GM12878 (cell line): ENCODE measurements at places on chromosomes 12 and 14. TPM values are rescaled to one million over a fixed set of nuclear protein-coding genes. Genes with fewer than 3 reads are reported as not detected.

DNA sequence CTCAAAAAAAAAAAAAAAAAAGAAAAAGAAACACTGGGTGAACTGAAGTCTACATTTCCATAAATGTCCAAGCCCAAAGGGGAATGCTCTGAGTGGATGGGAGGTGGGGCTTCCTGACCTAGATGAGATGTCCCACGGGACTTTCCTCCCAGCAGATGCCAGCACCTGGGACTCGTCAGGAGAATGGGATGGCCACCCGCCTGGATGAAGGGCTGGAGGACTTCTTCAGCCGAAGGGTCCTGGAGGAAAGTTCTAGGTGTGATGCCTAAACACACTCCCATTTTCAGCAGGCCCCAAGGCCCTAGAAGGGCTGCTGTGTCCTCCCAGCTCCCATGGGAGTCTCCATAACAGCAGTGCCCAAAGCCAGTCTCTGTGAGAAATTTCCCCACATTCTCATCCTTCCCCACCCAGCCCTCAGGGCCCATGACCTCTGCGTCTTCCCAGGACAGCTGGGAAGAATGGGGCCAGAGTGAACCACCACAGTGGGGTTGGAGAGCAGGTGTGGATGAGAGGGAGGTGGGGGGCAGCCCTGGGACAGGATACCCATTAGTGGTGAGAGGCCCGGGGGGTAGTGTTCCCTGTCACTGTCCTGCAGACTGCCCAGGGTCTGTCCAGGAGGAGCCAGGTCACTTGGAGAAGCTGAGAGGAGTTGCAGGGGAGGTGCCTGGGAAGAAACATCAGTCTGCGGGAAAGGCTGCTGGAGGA is 7.1 kb upstream of the CPNE6 start:
- no peaks in the 10 kb centered on the region for H3K4me1 ChIP-seq
- no peak for DNase-seq
- H3K36me3 ChIP-seq: no peaks in the 10 kb centered on the region
- H3K27ac ChIP-seq: no peak overlapping the region
- H3K27me3 ChIP-seq: peaks cover 2% of the 10 kb centered on the region; the same call in 1 of the 2 replicates

Gene USP44
- total RNA-seq: 0.05 and 0.26 TPM in 2 replicates

GRCh38 chr14:55398679-55399078 is 13.0 kb downstream of the ATG14 start:
- no peak overlapping the region for H3K27ac ChIP-seq
- DNase-seq: no peak
- no peak overlapping the region for H3K4me3 ChIP-seq
- no peaks in the 10 kb centered on the region for H3K4me1 ChIP-seq
- H3K27me3 ChIP-seq: no peaks in the 10 kb centered on the region

DNA sequence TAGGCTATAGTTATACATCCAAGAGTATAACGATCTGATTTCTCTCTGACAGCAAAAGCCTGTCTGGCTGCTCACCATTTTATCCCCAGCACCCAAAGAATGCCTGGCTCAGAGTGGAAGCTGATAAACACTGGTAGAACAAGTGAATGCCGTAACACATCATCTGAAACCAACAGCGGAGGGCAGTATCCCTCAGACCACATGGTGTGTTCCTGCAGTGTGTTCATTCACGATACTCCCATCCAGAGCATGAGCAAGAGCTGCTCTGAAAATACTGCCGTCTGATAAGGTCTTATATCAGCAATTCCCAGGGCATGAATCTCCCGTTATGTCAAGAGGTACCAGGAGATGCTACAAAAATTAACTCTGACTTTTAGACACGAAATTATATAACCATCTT is 95.9 kb downstream of the TTC7B start:
- DNase-seq: no peak
- no peaks in the 10 kb centered on the region for H3K4me1 ChIP-seq
- no peaks in the 10 kb centered on the region; the same call in 1 of the 2 replicates for H3K27me3 ChIP-seq
- H3K27ac ChIP-seq: no peak overlapping the region

Gene DCAF5
- total RNA-seq: 30.1 and 31.1 TPM in 2 replicates

GRCh38 chr12:101698800-101699347 is 1.4 kb downstream of the CHPT1 start:
- no peak overlapping the region for H3K27ac ChIP-seq
- H3K4me3 ChIP-seq: peak overlapping the region; percentile 78
- DNase-seq: no peak
- H3K36me3 ChIP-seq: no peaks in the 10 kb centered on the region

Gene CCNT1
- 36.2 and 37.3 TPM in 2 replicates for total RNA-seq

DNA sequence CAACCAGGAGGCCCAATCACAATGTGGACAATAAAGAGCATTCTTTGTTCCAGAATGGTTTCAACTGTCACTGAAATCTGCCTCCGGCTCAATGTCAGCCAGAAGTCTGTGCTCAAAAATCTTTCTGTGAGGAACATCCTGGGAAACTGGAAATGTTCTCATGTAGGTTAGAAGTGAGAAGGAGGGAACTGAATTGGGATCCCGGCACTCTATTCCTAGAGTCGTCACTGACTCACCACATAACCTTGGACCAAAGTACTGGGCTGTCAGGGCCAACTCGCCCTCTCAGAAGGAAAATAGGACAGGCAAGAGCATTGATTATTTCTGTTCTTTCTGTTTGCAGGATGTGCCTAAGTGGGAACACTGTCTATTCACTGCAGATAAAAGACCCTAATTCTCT is 57.6 kb downstream of the PRKAB1 start:
- no peak for DNase-seq
- no peak overlapping the region for H3K27ac ChIP-seq
- no peak overlapping the region for H3K4me3 ChIP-seq
- peaks cover 5% of the 10 kb centered on the region; the same call in 1 of the 2 replicates for H3K4me1 ChIP-seq

Gene FOXN4
- not detected in 2 replicates for total RNA-seq

- H3K4me1 ChIP-seq: no peaks in the 10 kb centered on the region
- DNase-seq: no peak
- no peaks in the 10 kb centered on the region for H3K36me3 ChIP-seq
- H3K27ac ChIP-seq: no peak overlapping the region
- H3K4me3 ChIP-seq: no peak overlapping the region
Observed at GRCh38 chr14:64816221-64816783, 63.4 kb downstream of the SPTB start.

DNA sequence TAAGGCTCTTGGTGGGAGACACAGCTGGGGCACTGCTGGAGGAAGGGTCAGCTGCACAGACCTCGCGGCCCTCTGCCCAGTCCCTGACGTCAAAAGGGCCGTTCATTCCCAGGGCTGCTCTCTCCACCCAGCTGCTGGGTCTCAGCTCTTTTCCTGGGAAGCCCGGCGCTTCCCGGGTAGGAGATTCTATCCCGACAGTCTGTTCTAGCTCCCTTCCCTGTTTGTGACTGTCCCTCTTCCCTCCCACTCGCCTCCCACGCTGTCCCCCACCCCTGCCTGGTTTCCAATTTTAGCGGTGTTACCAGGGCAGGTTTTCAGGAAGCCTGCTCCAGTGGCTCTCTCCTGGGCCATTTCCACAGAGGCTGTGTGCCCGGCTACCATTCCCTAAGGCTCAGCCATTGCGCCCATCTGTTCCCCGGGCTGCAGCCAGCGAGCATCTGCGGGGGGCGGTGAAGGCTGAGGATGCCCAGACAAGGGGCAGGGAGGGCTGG is 186.6 kb downstream of the CACNA1C start:
- no peak overlapping the region for H3K4me3 ChIP-seq
- H3K27me3 ChIP-seq: no peaks in the 10 kb centered on the region
- no peaks in the 10 kb centered on the region for H3K4me1 ChIP-seq

- no peaks in the 10 kb centered on the region for H3K27me3 ChIP-seq
- peaks cover 38% of the 10 kb centered on the region for H3K4me1 ChIP-seq
- DNase-seq: no peak
Observed at GRCh38 chr14:89368490-89369477, 48.2 kb downstream of the FOXN3 start.

DNA sequence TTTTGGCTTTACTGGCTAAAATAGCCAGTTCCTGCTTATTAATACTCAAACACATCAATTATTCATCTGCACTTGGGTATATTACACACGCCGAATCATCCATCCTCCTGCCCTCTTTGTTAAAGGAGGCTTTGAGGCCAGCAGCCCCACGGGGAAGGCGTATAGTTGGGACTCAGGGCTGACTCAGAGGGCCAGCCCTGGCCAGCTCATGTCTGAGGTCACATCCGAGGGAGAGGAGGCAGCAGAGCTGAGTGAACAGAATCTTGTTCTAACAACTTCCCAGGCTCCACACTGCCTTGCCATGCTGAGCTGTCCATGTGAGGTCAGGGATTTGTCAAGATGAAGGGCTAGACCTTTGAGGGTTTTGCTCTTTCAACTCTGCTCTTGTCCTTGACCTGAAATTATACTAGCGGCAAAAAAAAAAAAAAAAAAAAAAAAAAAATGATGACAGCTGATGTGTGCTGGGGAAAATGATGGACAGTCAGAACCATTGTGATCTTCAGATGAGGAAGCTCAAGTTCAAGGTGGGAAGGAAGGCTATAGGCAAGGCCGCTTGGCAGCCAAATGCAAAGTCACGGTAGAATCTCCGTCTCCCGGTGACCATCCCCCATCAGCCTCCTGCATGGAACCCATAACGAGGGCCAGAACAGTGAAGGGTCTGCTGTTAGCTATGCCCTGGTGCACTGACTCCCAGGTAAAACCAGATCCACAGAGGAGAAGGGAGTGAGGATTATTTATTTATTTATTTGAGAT is 12.5 kb upstream of the MARK3 start:
- no peak for DNase-seq
- no peaks in the 10 kb centered on the region for H3K4me1 ChIP-seq
- H3K27me3 ChIP-seq: no peaks in the 10 kb centered on the region
- H3K4me3 ChIP-seq: no peak overlapping the region
- H3K27ac ChIP-seq: no peak overlapping the region

- H3K4me3 ChIP-seq: no peak overlapping the region
- H3K4me1 ChIP-seq: no peaks in the 10 kb centered on the region
- DNase-seq: no peak
- H3K27me3 ChIP-seq: no peaks in the 10 kb centered on the region
Observed at GRCh38 chr12:105948331-105948730, 190.4 kb downstream of the NUAK1 start.

Gene CLEC4A
- 0.58 and 1.5 TPM in 2 replicates for total RNA-seq

DNA sequence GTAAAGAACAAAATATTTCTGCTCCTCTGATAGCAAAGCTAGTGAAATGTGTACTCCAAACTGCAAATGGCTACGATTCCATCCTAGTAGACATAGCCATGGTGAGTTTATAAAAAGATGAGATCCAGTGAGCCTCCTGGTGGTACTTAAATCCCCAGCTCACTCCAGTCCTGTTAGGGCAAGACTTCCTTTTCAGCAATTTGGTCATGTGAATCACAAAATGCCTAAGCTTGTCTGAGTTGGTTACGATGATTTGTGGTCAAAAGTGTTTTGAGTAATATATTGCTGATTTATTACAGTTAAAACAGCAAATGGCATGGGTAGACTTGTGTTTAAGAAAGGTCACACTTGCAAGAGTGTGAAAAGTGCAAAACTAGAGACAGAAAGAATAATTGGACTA is 102.7 kb upstream of the NAV3 start:
- H3K4me3 ChIP-seq: no peak overlapping the region
- no peak for DNase-seq
- no peaks in the 10 kb centered on the region for H3K27me3 ChIP-seq
- H3K4me1 ChIP-seq: no peaks in the 10 kb centered on the region
- no peaks in the 10 kb centered on the region for H3K36me3 ChIP-seq

DNA sequence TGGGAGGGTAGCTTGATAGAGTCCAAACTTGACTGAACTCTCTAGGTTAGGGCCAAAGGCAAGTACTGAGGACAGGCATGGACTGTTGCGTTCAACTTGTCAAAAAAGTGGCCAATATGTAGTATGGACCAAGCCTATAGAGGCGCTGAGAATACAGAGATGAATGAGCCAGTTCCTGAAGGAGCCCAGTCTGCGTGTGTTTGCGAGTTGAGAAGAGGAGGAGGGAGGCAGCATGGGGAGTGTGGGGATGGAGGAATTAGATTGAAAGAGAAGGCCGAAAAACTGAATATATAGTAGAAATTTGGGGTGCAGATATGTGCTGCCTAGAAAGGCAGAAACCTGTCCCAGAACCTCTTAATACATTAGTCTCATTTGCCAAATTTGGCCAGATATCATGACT is 412.4 kb downstream of the PCNX1 start:
- no peak for DNase-seq
- H3K27me3 ChIP-seq: no peaks in the 10 kb centered on the region
- H3K4me1 ChIP-seq: peaks cover 10% of the 10 kb centered on the region; the same call in 1 of the 2 replicates
- H3K27ac ChIP-seq: peak overlapping the region; percentile 42; the same call in 1 of the 2 replicates
- peak overlapping the region; percentile 98 for H3K4me3 ChIP-seq

Gene MMP17
- 0.43 TPM in 1 of 2 replicates, not detected in the other for total RNA-seq

DNA sequence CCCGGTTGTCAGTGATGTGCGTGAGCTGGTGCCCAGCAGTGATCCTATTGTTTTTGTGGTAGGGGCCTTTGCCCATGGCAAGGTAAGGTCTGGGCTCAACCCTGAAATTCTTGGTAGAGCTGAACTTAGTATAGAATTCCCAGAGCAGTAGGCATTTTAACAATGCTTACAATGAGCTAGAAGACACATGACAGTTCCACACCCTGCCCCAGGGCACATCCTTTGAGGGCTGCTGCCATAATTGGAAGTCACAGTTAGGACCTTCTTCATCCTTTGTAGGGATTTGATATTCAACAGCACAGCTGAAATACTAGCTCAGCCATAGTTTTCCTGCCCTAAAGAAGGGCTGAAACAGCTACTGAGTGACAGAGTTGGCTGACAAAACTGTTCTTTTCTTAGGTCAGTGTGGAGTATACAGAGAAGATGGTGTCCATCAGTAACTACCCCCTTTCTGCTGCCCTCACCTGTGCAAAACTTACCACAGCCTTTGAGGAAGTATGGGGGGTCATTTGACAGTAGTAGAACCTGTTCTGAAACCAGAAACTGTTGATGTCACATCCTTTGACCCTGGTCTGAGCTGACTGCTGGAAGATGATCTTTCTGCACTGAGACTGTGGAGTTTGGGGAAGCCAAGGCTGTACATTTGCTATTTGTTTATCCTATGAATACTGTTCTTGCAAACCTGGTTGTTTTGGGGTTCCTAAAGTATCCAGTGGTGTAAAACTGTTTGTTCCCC is 4.8 kb downstream of the EMG1 start:
- no peak for DNase-seq
- no peak overlapping the region for H3K4me3 ChIP-seq
- H3K4me1 ChIP-seq: peaks cover 20% of the 10 kb centered on the region

Gene TPPP2
- total RNA-seq: not detected in 2 replicates

Gene KRT3
- total RNA-seq: not detected in 2 replicates

- H3K27ac ChIP-seq: peak overlapping the region; percentile 75
- H3K4me3 ChIP-seq: peak overlapping the region; percentile 15; the same call in 1 of the 2 replicates
- H3K4me1 ChIP-seq: peaks cover 66% of the 10 kb centered on the region
- no peaks in the 10 kb centered on the region; the same call in 1 of the 2 replicates for H3K36me3 ChIP-seq
Observed at GRCh38 chr12:50517421-50518048, 12.8 kb downstream of the DIP2B start.

DNA sequence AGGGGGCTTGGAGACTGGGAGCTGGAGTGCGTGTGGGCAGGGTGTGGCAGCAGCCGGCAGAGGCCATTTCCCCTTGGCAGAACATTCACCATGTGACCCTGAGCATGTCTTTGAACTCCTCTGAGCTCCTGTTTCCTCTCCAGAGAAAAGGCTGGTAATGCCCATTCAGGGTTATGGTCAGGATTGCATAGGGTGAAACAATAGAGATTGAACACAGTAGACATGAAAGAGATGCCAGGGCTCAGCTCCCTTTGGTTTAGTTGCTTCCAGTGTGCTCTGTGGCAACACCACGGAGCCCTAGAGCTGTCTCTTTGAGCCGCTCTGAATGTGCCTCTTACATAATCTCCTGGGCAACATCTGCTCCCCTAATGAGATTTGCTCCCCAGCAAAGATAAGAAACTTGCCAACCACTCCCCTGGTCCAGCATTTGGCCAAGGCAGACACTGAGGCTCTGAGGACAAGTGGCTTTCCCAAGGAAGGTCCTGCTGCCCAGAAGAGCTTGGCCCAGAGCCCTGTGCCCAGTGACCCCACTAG is 4.6 kb downstream of the IFI27 start:
- no peak for DNase-seq
- no peaks in the 10 kb centered on the region for H3K36me3 ChIP-seq
- H3K4me1 ChIP-seq: no peaks in the 10 kb centered on the region

- H3K36me3 ChIP-seq: no peaks in the 10 kb centered on the region
- DNase-seq: peak; percentile 65
- no peak overlapping the region for H3K27ac ChIP-seq
- peaks cover 4% of the 10 kb centered on the region; the same call in 1 of the 2 replicates for H3K27me3 ChIP-seq
- no peaks in the 10 kb centered on the region for H3K4me1 ChIP-seq
Observed at GRCh38 chr14:96762650-96763049, 34.5 kb upstream of the VRK1 start.
